GM13976 (cell line): ENCODE measurements at places on chromosomes 2 and 18.

DNA sequence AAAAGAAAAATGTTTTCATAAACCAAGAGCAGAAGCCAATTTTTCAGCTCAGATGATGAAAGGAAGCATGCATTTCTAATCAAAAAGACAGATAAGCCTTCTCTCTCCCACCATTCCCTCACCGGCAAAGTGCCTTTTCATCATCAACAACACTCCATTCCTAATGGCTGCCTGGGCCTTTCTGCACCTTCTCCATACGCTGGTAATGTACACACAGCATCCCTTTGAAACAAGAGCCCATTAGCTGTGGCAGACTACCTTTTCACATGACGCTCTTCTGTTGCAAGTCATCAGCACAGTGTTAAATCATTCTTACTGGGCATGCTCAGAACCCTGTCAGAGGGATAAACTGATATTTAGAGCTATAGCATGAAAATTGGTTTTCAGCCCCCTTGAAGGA is 408.9 kb downstream of the MEIS1 start:
- no peak for DNase-seq

DNA sequence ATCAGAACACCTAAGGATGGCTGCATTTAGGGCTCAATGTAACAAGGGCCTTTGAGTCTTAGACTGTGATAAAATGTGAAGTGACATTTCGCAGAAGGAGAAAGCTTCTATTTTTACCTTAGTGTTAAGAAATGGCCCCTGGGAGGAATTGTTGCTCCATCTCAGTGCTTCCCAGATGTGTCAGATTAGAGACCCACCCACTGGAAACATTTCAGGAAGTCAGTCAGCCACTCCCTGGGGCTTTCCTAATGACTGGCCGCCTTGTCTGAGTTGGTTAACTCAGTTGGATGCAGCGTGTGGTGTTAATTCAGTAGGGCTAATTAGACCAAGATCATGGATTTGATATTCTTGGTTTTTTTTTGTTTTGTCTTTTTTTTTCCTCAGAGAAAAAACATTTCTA is 355.9 kb downstream of the PIK3C3 start:
- no peak for DNase-seq

DNA sequence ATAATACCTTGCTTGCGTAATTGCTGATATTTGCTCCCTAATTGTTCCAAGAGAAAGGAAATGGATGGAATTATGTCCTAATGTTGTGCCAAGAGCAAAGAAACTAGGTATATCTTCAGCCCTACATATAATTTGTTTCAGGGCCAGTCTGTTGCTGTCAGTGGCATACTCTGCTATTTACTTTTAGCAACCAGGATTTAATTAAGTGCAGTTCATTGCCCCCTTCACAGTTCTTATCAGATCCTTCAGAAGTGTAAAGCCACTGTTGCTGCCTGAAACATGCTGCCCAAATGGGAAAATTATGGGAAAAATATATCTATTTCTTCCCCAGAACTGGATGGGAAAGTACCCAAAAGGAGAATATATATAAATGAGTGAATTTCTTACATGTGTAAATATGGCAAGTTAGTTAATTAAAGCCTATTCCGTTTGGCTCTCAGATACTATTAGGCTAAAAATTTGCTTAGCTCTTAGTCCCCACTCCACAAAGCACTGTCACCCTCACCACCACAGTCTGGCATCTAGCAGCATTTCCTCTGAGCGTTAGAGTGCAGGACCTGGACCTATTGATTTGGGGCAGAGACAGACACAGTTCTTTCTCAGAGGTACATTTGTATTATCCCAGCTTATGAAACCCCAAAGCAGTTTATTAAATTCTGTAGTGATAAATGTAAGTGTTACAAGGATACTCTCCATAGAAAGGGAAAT is 72.8 kb upstream of the DTNA start:
- no peak for DNase-seq

GRCh38 chr2:58560531-58560930 is 319.4 kb upstream of the FANCL start:
- no peak for DNase-seq

DNA sequence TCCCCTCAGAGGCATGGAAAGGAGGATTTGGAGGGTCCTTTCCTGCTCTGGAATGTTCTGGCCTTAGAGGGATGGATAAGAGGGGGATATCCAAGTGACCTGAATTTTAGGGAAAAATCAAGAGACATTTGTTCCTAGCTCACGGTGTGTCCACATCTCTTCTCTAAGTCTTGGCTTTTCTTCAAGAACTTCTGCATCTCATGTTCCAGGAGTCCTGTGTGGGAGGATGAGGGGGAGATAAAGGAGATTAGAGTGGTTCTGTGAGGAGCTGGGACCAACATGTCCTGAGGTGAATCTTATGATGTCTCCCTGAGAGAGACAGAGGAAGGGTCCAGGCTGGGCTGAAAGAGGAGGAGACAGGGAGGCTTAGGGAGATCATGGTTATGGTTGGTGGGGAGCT is 11.7 kb downstream of the EMX1 start:
- no peak for DNase-seq

- peak; percentile 31 for DNase-seq
Measured at GRCh38 chr2:66576561-66577320, 141.8 kb downstream of the MEIS1 start.

DNA sequence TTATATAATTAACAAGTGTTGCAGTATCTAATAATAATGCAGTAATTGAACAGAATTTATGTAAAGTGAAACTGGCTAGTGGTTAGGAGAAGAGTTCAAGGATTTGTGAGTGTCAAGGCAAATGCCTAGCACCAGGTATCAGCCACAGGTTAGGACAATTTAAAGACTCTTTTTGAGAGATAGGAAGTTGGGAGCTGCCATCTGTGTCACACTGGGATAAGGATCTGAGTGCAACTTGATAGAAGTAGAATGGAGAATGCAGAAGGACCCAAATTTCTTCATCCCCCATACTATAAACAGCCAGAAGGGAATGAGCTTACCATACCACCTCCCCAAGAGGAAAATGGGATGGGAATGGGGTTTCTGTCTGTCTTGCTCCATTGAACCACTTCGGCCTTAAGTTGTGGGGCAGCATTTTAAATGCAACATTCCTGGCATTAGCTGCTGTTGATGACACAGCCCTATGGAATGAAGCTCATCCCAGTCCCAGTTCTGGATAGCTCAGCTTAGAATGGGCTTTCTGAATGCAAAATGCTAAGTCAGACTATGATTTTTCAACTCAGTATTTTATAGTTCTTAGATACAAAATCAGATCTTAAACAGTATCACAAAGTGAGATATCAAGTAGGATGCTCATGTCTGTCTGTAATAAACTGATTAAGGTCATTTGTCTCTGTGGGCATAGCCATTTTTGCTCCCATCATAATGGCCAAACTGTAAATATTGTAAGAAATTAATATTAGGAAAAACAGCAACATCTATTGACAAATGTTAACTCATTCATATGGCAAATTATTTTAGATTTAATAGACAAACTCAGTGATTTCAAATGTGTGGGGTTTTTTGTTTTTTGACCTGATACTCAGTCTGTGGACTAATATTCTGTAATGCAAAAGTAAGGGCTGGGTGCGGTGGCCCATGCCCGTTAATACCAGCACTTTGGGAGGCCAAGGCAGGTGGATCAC is 44.0 kb downstream of the GPR155 start:
- no peak for DNase-seq

GRCh38 chr2:160223560-160223959 is 23.5 kb upstream of the ITGB6 start:
- no peak for DNase-seq

DNA sequence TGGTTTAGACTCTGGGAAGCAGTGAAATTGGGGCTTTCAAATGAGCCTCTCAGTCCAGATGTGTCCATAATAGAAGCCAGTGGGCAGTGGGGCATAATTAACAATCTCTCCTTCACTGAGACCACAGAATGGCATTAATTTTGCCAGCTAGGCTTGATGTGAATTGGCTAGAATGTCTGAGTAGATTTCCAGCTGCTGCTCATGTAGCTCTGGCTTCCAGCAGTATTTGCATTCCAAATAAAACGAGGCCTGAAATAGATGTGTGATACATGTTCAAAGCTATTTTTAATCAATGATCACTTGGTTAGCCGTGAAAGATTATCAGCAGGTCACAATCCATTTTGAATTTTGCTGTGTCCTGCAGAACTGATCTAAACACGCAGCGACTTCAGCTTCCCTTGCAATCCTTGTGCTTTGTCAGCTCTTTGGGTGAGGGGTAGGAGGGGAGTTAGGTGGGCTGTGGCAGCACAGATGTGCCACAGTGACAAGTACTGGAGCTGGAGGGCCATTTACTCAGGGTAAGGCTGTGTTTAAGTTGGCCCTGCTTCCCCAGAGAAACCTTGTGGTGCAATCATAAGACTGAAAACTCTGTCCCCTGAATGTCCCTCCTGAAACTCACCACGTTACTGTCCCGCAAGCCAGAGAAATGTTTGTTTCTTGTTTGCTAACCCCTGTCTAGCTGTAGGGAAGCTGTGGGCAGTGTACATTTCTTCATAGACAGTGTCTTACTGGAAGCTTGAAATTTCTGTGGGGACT is 56.9 kb upstream of the TMEM178A start:
- DNase-seq = no peak

DNA sequence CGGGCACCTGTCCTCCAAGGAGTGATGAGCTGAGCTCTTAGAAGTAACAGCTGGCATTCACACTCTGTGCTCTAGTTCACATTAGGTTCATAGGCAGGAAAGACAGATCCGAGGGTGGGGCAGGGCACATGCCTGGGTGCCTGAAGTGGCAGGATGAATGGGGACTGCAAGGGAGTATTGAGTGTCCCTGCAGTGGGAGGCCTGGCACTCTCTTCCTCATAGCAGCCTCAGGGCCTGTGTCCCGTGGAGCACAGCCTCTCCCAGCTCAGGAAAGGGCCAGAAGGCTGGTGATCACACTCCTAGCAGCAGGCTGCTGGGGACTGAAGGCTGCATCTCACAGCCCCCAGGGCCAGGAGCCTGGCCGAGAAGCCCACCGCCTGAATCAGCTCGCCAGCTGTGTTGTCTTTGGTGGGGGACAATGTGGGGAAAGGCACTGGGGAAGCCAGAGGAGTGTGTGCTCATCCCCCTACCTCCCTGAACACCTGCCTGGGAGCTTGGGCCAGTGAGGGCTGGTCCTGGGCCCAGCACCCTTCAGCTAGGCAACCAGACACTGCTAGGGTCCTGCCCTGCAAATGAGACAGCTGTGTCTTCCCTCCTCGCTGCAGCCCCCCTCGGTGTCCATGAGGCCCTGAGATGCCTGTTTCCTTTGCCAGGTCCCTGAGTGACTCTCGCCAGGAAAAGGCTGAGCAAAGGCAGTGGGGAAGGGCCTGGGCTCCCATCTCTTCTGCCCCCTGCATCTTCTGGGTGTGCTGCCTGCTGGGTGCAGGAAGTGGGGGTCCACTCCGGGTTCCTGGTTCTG is 48.2 kb upstream of the HS6ST1 start:
- no peak for DNase-seq

- no peak for DNase-seq
Measured at GRCh38 chr2:133378928-133379549, 189.2 kb downstream of the NCKAP5 start.

- DNase-seq = peak; percentile 33
Measured at GRCh38 chr18:9337873-9338272, 3.3 kb downstream of the TWSG1 start.

DNA sequence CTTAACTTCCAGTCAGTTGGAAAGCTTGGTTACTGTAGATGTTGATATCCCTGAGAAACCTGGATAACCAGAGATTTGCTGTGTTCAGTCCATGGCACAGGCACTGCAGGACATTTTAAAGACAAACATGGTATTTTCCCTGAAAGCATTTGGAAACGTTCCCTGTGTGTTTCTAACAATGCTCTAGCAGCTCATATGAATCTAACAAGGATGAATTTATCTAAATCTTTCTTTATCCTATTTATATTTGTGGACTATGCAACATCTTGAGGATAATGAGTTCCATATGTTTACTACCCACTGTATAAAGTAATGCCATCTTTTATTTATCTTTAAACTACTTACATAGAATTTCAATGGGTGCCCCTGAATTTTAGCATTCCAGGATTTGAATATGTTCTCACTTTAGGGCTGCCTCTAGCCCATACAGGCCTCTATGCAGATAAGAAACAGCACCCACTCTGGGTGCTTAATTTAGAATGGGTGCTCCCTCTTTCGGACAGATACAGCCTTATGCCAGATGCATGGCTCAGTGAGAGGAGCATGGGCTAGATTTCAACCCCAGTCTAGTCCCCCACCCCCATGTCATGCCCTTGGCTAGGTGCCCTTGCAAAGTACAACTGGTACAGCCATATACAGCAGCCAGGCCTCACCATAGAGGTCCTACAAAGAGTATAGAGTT is 50.6 kb upstream of the NEMP2 start:
- DNase-seq = no peak

GRCh38 chr18:25704494-25704893 is 352.5 kb upstream of the ZNF521 start:
- DNase-seq = no peak

GRCh38 chr2:85987266-85988174 is 98.7 kb upstream of the ST3GAL5 start:
- no peak for DNase-seq

- no peak for DNase-seq
Measured at GRCh38 chr2:78718024-78718423, 307.5 kb upstream of the REG3G start.

DNA sequence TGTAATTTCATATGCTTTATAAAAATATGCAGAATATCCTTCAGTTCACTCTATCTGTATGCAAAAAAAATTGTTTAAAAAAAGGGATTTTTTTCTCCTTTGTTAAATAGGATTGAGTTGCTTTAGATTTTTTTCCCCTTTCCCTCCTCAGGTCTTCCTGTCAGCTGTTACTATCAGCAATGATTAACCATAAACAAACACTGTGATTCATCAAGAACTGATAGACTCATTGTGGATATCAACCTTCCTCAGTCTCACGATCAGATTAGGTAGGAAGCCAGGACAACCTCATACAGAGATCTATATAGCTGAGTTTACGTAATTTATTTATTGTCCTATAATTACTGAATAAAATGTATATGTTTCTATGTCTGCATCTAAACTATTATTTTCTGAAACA is 2136.2 kb upstream of the CELF4 start:
- no peak for DNase-seq

GRCh38 chr2:46304635-46305034 is 7.4 kb downstream of the EPAS1 start:
- no peak for DNase-seq

DNA sequence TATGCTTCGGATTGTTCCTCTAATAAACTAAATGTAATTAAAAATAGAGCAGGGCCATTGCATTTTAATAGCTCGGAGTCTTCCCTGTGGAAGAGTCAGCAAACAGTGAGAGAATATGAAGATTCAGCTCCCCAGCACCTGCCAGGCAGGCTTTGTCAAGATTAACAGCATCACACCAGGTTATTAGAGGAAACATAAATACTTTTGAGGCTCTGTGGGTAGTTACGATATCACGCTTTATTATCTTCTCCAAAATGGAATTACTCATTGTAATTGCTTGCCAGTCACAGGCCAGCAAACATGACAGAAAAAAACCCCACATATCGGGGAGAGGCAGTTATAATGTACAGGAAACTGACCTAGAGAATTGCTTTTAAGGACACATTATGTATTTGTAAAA is 303.9 kb downstream of the CPS1 start:
- no peak for DNase-seq

DNA sequence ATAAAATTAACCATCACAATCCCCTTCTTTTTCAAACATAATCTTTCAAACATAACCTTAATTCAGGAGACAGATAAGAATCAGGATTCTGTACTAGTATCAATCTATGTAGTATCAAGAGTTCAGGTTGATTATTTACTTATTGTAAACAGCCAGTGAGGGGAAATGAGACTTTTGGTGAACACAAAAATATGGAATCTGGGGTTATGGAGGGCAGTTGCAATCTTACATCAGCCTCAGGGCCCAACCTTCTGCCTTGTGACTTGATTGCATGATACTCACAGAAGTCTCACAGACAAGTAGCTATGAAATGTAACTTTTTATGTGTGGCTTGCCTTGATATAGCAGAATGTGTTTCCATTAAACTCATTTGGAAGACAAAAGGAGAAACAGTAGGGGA is 262.7 kb upstream of the THSD7B start:
- DNase-seq = no peak
